Mononuclear cell (primary cell): ENCODE measurements at places on chromosomes 2 and 18. TPM values are rescaled to one million over a fixed set of nuclear protein-coding genes. Genes with fewer than 3 reads are reported as not detected.

C2orf80 gene
- total RNA-seq = not detected

FSIP2 gene
- total RNA-seq = 0.10 TPM

TBC1D8 gene
- total RNA-seq = 11.3 TPM

HJURP gene
- 0.31 TPM for total RNA-seq

AQP12B gene
- total RNA-seq = not detected

ATP6V1C2 gene
- total RNA-seq = not detected

REG3A gene
- not detected for total RNA-seq

CNTNAP5 gene
- not detected for total RNA-seq
